ENCODE measurements at places on chromosomes 6 and 20. TPM values are rescaled to one million over a fixed set of nuclear protein-coding genes. Genes with fewer than 3 reads are reported as not detected.

Gene RPS6KA2
- total RNA-seq, result 71.0 TPM

Gene EGFL8
- 14.1 TPM for total RNA-seq

- no peaks in the 10 kb centered on the region for H3K4me1 ChIP-seq
- no peak for DNase-seq
- peaks cover 100% of the 10 kb centered on the region for H3K36me3 ChIP-seq
Measured at GRCh38 chr20:1450926-1451491, 15.6 kb downstream of the NSFL1C start.

Gene HLA-DOA
- 78.4 TPM for total RNA-seq

- no peaks in the 10 kb centered on the region for H3K27me3 ChIP-seq
- no peaks in the 10 kb centered on the region for H3K36me3 ChIP-seq
- H3K27ac ChIP-seq, result no peak overlapping the region
- no peak for DNase-seq
Measured at GRCh38 chr6:63527658-63528514, 44.4 kb upstream of the LOC128125822 start.

Gene C6orf52
- 1.1 TPM for total RNA-seq

Gene CST11
- not detected for total RNA-seq

- DNase-seq, result no peak
- H3K4me1 ChIP-seq, result no peaks in the 10 kb centered on the region
- H3K4me3 ChIP-seq, result no peak overlapping the region
Measured at GRCh38 chr6:141744971-141745370, 387.8 kb upstream of the GJE1 start.

DNA sequence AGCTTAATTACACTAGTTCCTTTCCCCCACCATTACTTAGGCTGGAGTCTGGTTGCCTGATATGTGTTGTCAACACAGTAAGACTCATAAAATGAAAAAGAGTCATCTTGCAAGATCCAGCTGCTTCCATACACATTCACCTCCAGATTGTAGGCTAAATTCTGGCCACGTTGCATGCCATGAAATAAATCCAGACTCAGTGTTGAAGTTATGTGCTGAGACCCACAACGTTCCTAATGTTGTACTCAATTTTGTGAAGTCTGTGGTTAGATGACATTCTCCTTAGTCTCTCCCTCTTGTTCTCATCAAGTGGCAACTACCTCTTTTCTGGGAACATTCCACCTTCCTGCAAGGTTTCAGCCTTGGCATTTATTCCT, 212.3 kb downstream of the LMBRD1 start:
- H3K4me1 ChIP-seq, result no peaks in the 10 kb centered on the region
- no peak overlapping the region for H3K4me3 ChIP-seq
- no peaks in the 10 kb centered on the region for H3K27me3 ChIP-seq
- DNase-seq, result no peak
- no peaks in the 10 kb centered on the region for H3K36me3 ChIP-seq
- no peak overlapping the region for H3K27ac ChIP-seq

DNA sequence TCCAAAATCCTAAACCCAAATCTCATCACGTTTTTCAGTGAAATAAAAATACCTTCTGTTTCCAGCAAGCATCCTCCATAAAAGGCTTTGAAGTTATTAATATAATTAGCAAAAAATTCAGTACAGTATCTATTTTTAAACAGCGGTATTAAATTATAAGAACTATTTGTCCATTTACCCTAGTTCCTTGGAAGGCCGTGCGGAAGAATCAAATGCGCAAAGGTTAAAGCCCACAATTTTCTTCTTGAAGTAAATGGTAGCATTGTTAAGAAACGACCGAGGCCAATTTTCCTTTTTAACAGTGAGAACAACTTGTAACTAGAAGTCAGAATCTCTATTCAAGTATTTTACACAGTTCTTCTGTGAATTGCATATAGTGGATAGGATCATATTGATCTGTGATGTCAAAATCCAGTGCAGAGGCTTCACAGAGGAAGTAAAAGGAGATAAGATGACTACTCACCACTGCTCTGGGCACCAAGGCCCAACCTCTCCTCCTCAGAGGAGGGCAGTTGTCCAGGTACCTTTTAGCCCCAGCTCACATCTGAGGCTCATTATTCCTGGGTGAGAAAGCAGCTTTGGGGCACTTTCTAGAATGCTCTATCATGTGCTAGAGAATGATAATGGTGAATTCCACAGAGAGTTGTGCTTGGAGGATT, 36.3 kb downstream of the TNFAIP3 start:
- no peak for DNase-seq
- H3K36me3 ChIP-seq, result no peaks in the 10 kb centered on the region
- no peaks in the 10 kb centered on the region for H3K27me3 ChIP-seq
- H3K27ac ChIP-seq, result no peak overlapping the region
- H3K4me1 ChIP-seq, result no peaks in the 10 kb centered on the region

DNA sequence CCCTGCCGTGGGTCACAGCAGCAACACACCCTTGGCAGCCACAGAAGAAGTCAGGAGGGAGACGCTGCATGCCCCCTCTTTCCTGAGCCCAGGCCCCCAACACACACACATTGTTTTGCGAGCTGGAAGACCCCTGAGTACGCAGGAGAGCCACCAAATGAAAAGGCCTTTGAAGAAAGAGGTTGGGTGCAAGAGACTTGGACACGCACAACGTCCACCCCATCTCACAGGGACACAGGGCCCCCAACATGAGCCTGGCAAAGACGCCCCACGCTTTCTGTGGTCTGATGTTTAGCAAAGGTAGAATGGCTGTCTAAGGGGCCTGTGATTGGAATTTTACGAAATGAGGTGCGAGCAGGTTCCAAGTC, 185.0 kb downstream of the TTLL2 start:
- no peak overlapping the region for H3K4me3 ChIP-seq
- H3K36me3 ChIP-seq, result no peaks in the 10 kb centered on the region
- H3K27ac ChIP-seq, result no peak overlapping the region
- DNase-seq, result no peak

DNA sequence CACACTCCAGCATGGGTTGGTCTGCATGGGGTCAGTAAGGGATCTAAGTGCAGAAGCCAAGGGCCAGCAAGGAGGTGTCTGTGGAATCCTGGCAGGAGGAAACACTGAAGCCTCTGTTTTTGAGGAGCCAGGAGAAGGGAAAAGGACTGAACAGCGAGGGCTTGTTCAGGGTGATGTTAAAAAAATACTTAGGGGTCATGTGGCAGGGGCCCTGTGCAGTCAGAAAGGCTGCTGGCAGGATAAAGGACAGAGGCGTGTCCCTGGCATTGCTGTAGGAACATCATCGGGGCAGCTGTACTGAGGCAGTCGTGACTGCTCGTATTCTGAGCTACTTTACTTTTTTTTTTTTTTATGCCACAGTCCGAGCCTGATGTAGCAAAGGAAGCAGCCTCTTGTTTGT, 127.1 kb upstream of the ZFP64 start:
- no peaks in the 10 kb centered on the region for H3K27me3 ChIP-seq
- H3K36me3 ChIP-seq, result no peaks in the 10 kb centered on the region
- no peak overlapping the region for H3K4me3 ChIP-seq
- no peak for DNase-seq
- no peaks in the 10 kb centered on the region for H3K4me1 ChIP-seq

DNA sequence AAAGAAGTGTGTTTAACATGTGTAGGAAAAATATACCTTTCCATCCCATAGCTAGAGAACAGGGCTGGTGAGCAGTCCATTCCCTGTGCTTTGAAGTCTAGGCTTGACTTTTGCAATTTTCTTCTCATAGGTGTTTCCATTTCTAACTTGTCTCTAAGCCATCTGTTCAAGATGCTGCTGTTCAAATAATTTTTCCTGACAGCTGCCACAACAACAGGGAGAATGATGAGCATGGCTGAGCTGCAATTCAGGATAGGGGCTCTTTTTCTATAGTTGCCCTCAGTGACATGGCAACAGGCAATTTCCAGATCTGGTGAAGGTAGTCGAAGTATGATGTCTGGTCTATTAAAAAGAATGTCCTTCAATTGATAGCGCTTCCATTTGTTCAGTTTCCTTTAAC, 103.0 kb upstream of the HS3ST5 start:
- no peaks in the 10 kb centered on the region for H3K36me3 ChIP-seq
- no peaks in the 10 kb centered on the region for H3K4me1 ChIP-seq
- no peak overlapping the region for H3K4me3 ChIP-seq
- DNase-seq, result no peak
- H3K27ac ChIP-seq, result no peak overlapping the region

Gene MUC22
- total RNA-seq, result not detected

Gene TAP1
- total RNA-seq, result 147 TPM

Gene SYTL3
- 18.4 TPM for total RNA-seq

DNA sequence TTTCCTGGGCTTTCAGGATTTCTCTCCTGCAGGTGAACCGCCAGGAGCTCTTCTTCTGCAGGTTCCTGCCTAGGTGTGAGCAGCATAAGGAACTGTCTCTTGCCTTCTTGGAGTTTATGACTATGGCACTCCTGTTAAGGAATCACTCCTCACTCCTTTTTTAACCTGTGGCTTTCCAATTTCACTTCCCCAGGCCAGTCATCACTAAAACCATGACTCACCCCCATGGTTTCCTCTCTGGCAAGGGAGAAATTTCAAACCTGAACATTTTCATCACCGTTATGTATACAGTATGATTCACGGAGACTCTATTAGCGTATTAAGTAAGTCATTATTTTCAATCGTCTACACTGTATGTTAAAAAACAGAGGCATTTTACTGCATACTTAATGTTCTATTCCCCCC, 78.2 kb upstream of the ARID1B start:
- H3K27me3 ChIP-seq, result no peaks in the 10 kb centered on the region
- H3K27ac ChIP-seq, result peak overlapping the region; percentile 70
- DNase-seq, result no peak
- H3K36me3 ChIP-seq, result no peaks in the 10 kb centered on the region
- H3K4me1 ChIP-seq, result no peaks in the 10 kb centered on the region
- H3K4me3 ChIP-seq, result no peak overlapping the region

Gene ARFGAP1
- total RNA-seq, result 60.0 TPM

- H3K27me3 ChIP-seq, result no peaks in the 10 kb centered on the region
- no peak overlapping the region for H3K27ac ChIP-seq
- no peak overlapping the region for H3K4me3 ChIP-seq
- H3K36me3 ChIP-seq, result no peaks in the 10 kb centered on the region
- no peaks in the 10 kb centered on the region for H3K4me1 ChIP-seq
- DNase-seq, result no peak
Measured at GRCh38 chr6:54070025-54070424, 41.2 kb upstream of the MLIP start.

DNA sequence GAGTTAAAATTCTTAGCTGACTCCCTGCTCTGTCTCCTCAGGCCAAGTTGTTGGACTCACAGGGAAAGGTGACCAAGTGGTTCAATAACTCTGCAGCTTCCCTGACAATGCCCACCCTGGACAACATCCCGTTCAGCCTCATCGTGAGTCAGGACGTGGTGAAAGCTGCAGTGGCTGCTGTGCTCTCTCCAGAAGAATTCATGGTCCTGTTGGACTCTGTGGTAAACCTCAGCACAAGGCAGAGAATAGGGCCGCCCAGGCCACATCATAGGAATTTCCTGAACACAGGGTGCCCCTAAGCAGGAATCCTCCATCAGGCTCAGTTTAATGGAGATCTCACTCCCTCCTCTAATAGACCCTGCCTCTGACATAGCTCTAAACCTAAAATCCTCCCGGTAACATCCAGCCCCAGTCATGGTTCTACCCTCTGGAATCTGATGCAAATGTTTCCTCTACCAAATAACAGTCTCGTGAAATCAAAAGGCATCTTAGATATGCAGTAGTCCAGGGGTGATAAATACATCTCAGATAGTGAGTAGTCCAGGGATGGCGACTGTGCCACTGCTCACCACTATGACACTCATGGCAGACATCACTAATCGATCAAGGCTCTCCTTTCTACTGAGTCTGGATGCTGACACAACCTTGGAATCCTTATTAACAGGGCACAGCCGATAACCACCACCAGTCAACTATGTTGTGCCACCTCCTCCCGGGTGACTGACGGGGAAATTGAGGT, 18.3 kb downstream of the BPIFB1 start:
- H3K36me3 ChIP-seq, result no peaks in the 10 kb centered on the region
- H3K4me3 ChIP-seq, result no peak overlapping the region
- H3K27ac ChIP-seq, result no peak overlapping the region
- no peak for DNase-seq

- no peak overlapping the region for H3K27ac ChIP-seq
- H3K4me3 ChIP-seq, result no peak overlapping the region
- no peaks in the 10 kb centered on the region for H3K36me3 ChIP-seq
- DNase-seq, result no peak
- no peaks in the 10 kb centered on the region for H3K4me1 ChIP-seq
Measured at GRCh38 chr20:8583566-8584043, 451.5 kb downstream of the PLCB1 start.

Gene DEK
- 79.3 TPM for total RNA-seq

DNA sequence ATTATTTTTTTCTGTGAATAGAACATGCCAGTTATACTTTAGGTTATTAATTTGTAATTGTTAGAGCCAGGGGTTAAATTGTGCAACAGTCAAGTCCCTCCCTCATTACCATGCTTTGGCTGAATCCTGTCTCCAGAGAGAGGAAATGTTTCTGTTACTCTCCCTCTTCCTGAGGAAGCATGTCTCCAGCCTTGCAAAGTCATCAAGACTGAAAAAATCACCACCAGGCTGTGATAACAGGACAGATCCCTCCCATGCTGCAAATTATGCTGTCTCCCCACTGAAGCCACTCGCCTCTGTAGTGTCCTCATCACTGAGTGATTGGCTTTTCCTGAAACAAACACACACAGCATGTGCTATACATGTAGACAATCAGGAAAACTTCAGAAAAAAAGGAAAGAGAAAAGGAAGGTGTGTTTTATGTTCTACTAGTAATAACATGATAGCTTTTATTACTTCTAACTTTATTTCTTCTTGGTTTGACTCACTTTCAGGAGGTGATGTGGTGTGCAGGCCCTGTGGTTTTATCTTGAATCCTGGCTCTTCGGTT, 290.0 kb upstream of the JAG1 start:
- H3K4me1 ChIP-seq, result peaks cover 5% of the 10 kb centered on the region
- H3K27me3 ChIP-seq, result no peaks in the 10 kb centered on the region
- H3K36me3 ChIP-seq, result no peaks in the 10 kb centered on the region

DNA sequence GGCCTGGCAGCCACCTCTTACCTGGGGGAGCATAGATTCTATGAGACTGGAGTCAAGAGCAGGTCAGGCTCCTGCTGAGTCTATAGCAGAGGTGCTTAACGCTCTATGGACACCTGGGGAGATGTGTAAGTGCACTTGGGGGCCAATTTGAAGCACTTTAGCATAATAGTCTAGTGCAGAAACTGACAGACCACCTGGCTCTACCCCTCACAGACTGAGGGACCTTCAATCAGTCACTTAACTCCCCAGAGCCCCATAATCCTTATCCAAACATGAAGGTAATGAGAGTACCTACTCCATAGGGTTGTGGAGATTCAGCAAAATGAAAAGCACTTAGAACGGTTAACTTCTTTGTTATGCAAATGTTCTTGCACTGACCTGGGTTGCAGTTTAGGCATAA, 87.3 kb upstream of the SLC22A16 start:
- peaks cover 11% of the 10 kb centered on the region for H3K4me1 ChIP-seq
- H3K27me3 ChIP-seq, result no peaks in the 10 kb centered on the region
- H3K36me3 ChIP-seq, result no peaks in the 10 kb centered on the region
- no peak for DNase-seq

Gene IRF4
- total RNA-seq, result 49.0 TPM

DNA sequence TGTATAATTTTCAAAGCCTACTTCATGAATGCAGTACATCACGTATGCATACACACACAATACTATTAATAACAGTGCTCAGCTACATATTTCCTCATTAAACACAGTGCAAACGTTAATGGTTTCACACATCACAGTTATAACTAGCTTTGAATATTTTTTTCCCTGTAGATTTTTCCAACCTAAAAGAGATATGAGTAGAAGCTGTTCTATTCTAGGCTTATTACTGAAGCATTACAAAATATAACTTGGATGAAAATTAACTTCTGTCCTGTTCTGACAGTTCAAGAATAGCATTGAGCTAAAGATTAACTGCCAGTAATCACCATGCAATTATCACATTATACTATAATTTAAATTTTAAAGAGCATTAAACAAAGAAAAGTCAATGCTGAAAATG, 6.2 kb downstream of the LMBRD1 start:
- no peak for DNase-seq
- peaks cover 20% of the 10 kb centered on the region for H3K36me3 ChIP-seq
- H3K27ac ChIP-seq, result peak overlapping the region; percentile 18
- peaks cover 67% of the 10 kb centered on the region for H3K4me1 ChIP-seq

Gene BMP6
- 5.9 TPM for total RNA-seq

Gene PSORS1C1
- total RNA-seq, result 0.76 TPM

All from spleen (tissue), 13 donors.